ENCODE measurements at places on chromosomes 4 and X. TPM values are rescaled to one million over a fixed set of nuclear protein-coding genes. Genes with fewer than 3 reads are reported as not detected.

- DNase-seq: no peak
Observed at GRCh38 chr4:135724421-135724820, 1522.8 kb upstream of the PABPC4L start.

GRCh38 chr4:87567191-87567590 is 38.0 kb upstream of the SPARCL1 start:
- DNase-seq: no peak

DNA sequence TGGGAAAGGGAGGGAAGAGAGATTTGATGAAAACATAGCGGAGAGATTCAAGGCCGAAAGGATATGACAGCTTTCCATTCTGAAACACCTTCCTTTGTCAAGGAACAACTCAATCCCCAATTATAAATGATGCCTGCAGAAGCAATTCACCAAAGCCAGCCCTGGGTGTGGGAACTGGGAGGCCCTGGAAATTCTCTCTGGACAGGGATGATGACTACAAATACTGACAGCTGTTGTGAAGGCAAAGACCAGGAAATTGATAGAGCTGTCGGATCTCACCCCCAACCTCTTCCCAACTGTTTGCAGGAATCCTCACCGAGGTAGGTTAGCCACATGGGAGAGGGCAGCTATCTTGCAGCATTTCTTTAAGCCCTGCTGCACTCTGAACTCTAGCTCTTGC is 54.3 kb downstream of the CCDC149 start:
- DNase-seq: no peak

DNA sequence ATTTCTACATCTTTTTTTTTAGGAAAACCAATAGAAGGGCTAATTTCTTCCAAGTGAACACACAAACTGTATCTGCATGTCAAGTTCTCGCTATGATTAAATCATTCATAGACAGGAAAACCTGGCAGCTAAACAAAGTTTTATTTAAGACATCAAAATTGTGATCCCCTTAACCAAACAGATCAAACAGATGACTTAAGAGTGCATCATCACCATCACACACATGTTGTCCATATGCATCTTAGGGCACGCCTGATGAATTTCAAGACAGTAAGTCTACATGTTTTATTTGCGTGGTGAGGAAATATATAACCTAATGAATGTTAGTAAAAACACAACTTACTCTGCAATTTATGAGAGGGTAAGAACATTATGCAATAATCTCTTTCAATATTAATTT is 317.0 kb upstream of the ANXA10 start:
- no peak for DNase-seq

DNA sequence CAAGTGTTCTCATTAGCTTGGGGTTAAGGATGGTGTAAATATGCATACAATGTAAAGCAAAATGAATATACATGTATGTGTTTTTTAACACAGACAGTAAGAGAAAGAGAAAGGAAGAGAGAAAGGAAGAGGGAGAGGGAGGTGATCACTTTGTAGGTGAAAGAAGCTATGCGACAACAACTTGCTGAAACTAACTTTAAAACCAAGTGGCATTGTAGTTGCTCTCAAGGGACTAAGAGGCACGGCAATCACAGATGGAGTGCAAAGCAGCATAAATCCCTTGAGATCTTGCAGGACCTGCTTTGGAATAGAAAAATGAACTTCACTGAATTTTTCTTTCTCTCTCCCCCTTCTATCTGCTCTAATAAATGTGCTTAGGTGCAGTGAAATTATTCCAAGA is 1665.0 kb upstream of the TENM3 start:
- no peak for DNase-seq

DNA sequence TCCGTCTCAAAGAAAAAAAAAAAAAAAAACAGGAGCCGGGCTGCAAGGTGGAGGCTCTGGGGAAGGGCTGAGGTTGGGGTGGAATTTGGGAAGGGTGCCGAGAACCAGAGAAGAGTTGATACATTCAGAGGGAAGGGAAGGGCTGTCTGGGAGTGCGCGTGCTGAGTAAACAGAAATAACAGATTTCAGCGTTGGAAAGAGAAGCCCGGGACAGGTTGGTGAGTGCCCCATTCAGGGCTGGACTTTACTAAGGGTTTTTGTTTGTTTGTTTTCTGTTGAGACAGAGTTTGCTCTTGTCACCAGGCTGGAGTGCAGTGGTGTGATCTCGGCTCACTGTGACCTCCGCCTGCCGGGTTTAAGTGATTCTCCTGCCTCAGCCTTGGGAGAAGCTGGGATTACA is 1.7 kb upstream of the IL3RA start:
- DNase-seq: no peak

GRCh38 chr4:5824635-5825034 is 68.3 kb downstream of the CRMP1 start:
- DNase-seq: no peak

The SPIN4 gene
- total RNA-seq: 0.91 TPM

The CXCR3 gene
- total RNA-seq: not detected

DNA sequence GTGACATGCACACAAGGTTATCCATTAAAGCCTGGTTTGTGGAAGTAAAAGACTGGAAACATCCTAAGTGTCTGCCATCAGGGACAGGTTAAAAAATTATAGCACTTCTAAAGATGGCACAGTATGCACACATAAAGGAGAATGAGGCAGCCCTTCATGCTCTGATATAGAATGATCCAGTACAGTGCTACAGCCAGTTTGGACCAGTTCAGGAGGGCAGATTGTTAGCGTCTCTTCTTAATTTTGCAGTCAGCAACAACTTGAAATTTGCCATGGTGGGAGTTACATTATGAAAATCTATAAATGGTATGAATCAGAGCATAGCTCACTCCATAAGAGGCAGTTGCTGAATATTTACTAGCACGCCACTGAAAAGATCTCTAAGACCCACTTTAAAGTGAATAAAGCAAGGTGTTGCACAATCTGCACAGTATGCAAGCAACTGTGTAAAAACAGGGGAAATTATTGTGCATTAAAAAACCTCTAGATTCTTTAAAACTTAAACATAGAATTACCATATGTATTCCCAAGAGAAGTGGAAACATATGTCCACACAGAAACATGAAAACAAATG is 20.3 kb upstream of the SOD3 start:
- no peak for DNase-seq

DNA sequence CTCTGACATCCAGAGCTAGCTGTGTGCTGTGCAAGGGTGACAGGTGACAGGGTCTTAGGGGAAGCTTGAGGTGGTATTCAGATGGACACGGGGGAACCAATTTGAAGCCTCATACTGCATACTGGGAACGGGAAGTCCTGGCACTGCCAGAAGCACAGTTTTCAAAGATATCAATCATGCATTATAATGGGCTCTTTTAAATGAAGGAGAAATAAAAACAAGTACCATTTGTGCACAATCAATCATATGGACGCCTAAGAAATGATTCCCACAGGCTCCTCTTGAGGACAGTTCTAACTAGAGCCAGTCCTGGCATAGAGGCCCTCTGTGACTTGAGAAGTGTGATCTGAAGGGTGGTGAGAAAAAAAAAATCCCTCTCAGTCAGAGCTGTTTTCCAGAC is 50.9 kb downstream of the TSC22D3 start:
- no peak for DNase-seq

GRCh38 chr4:113051361-113051760 is 1.9 kb downstream of the ANK2 start:
- DNase-seq: no peak

Data from left ventricle myocardium inferior (tissue), 1 donor.